ENCODE measurements at places on chromosomes 6 and 20.

GRCh38 chr6:1618311-1619097 is 8.8 kb downstream of the FOXC1 start:
- DNase-seq, result no peak

GRCh38 chr6:131381052-131381708 is 191.8 kb upstream of the ARG1 start:
- DNase-seq, result no peak

- DNase-seq, result peak; percentile 18
Measured at GRCh38 chr6:153511896-153512496, 380.9 kb upstream of the RGS17 start.

GRCh38 chr6:15254070-15254975 is 8.5 kb downstream of the JARID2 start:
- DNase-seq, result no peak

DNA sequence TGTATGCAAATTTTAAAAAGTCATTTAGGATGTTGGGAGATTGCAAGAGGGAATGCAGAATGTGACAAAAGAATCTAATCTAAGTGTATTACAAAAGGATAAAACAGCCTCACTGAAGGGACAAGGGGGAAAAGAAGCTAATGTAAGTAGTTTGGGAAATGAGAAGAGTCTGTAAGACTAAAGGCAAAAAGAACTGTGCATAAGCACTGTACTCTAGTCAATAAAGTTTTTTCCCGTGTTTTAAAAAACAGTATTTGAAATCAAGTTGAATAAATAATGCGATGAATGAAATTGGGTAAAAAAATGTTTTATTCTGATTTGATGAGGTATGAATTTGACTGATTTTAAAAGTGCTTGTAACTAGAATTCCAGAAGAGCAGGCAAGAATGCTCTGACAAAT is 149.8 kb downstream of the VEGFA start:
- DNase-seq, result no peak

GRCh38 chr6:4971851-4972250 is 32.0 kb downstream of the RPP40 start:
- no peak for DNase-seq

- no peak for DNase-seq
Measured at GRCh38 chr6:109739686-109740085, 48.6 kb downstream of the FIG4 start.

- DNase-seq, result no peak
Measured at GRCh38 chr20:6618051-6618450, 149.4 kb upstream of the BMP2 start.

- DNase-seq, result no peak
Measured at GRCh38 chr20:5722927-5723326, 27.3 kb upstream of the SHLD1 start.

GRCh38 chr20:47346172-47346571 is 10.3 kb downstream of the ZMYND8 start:
- no peak for DNase-seq

DNA sequence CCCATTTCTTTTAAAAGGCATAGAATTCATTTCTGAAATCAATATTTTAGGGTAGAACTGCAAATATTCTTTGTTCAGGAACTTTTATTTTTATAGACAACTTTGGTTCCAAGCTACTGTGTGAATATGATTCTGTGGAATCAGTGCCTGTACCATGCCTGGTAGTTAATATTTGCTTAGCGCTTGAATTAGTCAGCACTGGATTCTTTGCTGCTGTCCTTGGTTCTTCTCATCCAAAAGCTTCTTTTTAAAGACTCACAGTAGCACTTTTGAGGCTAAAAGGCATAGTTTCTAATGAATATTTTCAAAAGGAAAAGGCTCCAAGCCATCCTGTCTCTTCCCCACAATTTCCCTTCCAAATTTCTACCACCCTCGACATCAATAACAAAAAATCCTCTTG is 109.5 kb downstream of the SLC35F1 start:
- no peak for DNase-seq

GRCh38 chr6:82246802-82247504 is 591 bp downstream of the IBTK start:
- DNase-seq, result peak; percentile 62

- no peak for DNase-seq
Measured at GRCh38 chr6:123085403-123085802, 89.4 kb downstream of the CLVS2 start.

GRCh38 chr6:124303971-124304370 is 500.3 kb downstream of the NKAIN2 start:
- no peak for DNase-seq

DNA sequence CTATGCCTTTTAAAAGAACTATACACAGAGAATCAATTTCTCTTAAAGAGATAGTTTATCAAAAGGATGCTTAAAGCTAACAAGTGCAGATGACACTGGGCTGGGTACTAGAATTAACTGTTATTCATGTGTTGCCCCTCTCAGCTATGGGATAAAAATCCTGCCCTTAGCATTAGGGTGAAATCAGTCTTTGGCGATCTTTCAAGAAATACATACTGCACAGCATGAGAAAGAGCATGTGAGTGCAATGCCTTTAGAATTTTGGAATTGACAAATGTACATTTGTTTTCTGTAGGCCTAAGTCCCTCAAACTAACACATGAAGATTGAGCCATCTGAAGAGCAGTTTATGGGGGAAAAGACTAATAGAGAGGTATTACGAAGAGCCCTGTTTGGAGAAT is 115.4 kb downstream of the ZFP64 start:
- DNase-seq, result no peak

- DNase-seq, result no peak
Measured at GRCh38 chr6:137224799-137225198, 5.6 kb upstream of the IFNGR1 start.

GRCh38 chr6:1575210-1576041 is 34.3 kb upstream of the FOXC1 start:
- no peak for DNase-seq

GRCh38 chr6:37005061-37005810 is at the start of gene FGD2:
Gene FGD2, plus strand, starts transcription at chr6:37005655. Its CDS starts 163 bp downstream, at chr6:37005818.
- DNase-seq, result no peak

DNA sequence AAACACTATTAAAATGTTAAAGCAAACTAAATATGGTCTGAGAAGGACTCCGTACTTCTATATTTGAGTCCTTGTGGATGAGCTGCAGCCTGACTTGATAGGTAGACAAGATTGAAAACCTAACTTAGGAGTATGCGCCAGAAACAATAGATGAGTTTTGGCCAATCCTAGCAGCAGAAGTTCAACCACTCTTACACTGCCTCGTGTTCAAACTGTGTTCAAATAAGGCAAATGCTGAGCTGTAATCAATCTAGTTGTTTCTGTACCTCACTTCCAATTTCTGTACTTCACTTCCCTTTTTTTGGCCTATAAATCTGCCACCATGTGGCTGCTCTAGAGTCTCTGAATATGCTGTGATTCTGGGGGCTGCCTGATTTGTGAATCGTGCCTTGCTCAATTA is 13.2 kb upstream of the SERINC1 start:
- no peak for DNase-seq

- DNase-seq, result no peak
Measured at GRCh38 chr6:137958811-137959565, 91.9 kb downstream of the TNFAIP3 start.

GRCh38 chr6:147508866-147509608 is 547 bp downstream of the SAMD5 start:
- DNase-seq, result no peak

DNA sequence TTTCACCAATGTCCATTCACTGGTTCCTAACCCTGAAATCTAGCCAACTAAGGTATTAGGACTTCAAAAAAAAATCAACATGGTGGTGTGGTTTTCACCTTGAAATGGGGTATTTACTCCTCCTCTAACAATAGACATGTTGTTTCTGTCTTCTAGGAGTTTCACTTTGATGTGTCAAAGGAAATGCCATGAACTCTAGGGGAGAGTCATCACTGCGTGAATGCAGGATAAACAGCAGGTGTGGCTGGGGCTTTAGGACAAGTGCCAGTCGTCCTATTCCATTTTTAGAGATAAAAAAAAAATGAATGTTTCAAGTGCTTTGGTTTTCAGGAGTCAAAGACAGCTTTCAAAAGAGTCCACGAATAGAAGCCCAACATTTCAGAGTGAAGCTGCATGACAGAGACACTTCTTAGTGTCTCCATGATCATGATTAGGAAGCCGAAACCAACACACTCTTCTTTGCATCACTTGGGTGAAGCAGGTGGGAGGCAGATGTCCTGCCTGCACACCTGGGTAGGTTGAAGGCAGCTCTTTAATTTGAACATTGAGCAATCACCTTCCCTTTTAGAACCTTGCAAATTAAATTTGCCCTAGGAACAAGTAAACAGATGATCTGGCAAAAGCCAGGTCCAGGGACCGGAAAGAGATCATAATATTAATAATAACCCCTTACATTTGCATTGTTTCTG is 328.5 kb upstream of the PRDM1 start:
- DNase-seq, result peak; percentile 86

- DNase-seq, result no peak
Measured at GRCh38 chr20:48841875-48842529, 14.2 kb upstream of the PREX1 start.

DNA sequence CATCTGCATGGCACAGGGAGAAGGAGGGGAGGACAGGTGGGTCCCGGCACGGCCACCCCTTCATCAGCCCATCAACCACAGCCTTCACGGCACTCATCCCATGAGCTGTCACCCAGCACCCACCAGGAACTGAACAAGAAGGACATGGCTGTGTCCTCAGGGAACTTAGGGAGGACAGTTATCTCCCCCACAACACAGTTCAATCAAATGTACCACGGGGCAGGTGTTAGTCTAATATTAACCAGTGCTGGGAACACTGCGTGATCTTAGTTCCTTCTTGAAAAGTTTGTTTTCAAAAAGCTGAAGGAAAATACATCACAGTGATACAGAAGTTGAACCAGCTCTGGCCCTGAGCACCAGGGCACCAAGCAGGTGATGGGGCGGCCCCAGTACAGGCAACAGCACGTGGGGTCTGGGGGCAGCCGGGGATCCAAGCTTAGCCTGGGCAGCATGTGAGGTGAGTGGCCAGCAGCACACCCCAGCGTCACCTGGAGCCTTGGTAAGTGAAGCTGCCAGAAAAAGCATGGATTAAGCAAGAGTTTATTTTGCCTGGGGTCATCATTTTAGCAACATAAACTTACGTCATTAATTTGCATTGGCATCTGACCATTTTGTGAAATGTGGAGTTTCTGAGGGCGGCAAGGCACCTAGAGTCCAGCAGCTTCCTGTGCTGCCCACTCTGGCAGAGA is 35.5 kb upstream of the AFDN start:
- no peak for DNase-seq

- no peak for DNase-seq
Measured at GRCh38 chr6:7424967-7425807, 35.6 kb downstream of the RIOK1 start.

DNA sequence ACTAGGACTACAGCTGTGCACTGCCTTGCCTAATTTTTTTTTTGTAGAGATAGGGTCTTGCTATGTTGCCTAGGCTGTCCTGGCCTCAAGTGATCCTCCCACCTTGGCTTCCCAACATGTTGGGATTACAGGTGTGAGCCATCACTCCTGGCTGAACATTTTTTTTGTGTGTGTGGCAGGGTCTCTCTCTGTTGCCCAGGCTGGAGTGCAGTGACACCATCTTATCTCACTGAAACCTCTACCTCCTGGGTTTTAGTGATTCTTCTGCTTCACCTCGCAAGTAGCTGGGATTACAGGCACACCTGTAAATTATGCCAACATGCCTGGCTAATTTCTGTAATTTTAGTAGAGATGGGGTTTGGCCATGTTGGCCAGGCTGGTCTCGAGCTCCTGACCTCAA is 25.3 kb downstream of the PANK2 start:
- DNase-seq, result no peak

GRCh38 chr6:21961226-21961625 is 335.6 kb downstream of the PRL start:
- DNase-seq, result no peak

- no peak for DNase-seq
Measured at GRCh38 chr20:64056639-64056888, 6.4 kb upstream of the TCEA2 start.

GRCh38 chr6:156557251-156557910 is 219.8 kb upstream of the ARID1B start:
- no peak for DNase-seq

- no peak for DNase-seq
Measured at GRCh38 chr20:57540890-57541580, 16.1 kb upstream of the CTCFL start.

GRCh38 chr20:953742-954141 is 37.6 kb upstream of the ANGPT4 start:
- no peak for DNase-seq

- DNase-seq, result no peak
Measured at GRCh38 chr6:131979515-131980337, 28.6 kb upstream of the CCN2 start.

- DNase-seq, result no peak
Measured at GRCh38 chr6:45613656-45614055, 235.9 kb upstream of the SUPT3H start.

GRCh38 chr6:168895102-168895812 is 358.4 kb downstream of the THBS2 start:
- DNase-seq, result peak; percentile 89

DNA sequence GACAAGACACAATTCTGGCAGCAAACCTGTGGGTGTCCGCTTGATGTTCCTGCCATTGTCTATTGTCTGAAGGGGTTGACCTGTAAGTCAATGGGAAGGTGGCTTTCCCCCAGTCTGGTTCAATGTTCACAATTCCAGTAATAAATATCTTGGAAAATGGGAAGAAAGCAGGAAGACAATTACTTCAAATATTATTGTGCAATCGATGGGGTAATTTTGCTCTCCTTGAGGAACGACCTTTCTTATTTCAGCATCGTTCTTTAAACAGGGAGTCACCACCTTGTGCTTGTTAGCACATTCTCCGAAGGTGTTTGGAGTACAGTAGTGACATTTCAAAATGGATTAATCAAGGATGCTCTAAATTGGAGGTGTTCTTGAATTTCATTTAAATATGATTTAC is 136.9 kb downstream of the BTBD3 start:
- no peak for DNase-seq

Measured in NCI-H1105 treated with DMSO at 0.1 percent for 48 hours (cell line).